ENCODE measurements at places on chromosomes 2 and 18.
A peak's percentile ranks its signal among the peaks of the same experiment; 100 is the strongest.

DNA sequence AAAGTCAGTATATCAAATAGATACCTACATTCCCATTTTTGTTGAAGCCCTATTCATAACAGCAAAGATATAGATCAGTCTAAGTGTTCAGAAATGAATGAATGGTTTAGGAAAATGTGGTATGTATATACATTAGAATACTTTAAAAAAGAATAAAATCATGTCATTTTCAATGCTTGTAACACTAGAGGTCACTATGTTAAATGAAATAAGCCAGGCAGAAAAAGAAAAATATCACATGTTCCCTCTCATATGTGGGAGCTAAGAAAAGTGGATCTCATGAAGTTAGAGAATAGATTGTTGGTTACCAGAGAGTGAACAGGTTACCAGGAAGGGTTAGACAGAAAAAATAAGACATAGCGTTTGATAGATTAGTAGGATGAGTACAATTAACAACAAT lies 1111.0 kb upstream of the SLC39A10 start:
- H3K27ac ChIP-seq, result no peak overlapping the region
- no peaks in the 10 kb centered on the region for H3K4me1 ChIP-seq
- DNase-seq, result no peak
- no peaks in the 10 kb centered on the region for H3K27me3 ChIP-seq
- no peaks in the 10 kb centered on the region for H3K36me3 ChIP-seq

- DNase-seq, result no peak
- peaks cover 9% of the 10 kb centered on the region for H3K4me1 ChIP-seq
- no peaks in the 10 kb centered on the region for H3K27me3 ChIP-seq
- H3K4me3 ChIP-seq, result no peak overlapping the region
- H3K36me3 ChIP-seq, result no peaks in the 10 kb centered on the region
Measured at GRCh38 chr18:25931126-25931525, 159.3 kb downstream of the SS18 start.

DNA sequence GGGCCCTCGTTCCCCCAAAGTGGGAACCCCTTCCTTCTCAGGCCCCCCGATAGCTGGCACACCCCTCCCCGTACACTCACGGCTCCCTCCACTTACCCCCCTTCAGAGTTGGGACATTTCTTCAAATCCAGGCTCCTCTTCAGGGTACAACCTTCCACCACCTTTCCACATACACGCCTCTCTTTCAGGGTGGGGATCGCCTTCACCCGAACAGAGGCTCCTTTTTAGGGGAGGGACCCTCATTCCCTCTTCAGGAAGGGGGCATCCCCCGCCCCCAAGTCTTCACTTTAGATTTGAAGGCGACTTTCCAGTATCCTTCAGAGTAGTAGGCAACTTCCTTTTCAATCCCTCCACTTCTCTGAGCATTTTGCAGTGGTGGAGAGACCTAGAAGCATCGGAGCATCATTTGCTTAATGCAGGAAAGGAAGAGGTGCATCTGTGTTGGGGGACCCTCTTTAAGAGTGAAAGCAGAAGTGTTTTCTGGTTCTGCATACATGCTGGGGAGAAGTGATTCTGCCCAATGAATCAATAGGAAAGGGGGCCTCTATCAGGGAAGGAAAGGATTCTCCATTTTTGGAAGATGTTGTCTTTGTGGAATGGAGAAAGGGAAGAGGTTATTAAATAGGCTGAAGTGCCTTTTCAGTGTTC lies 845 bp downstream of the EML4 start:
- no peak for DNase-seq
- H3K4me3 ChIP-seq, result peak overlapping the region; percentile 79
- no peaks in the 10 kb centered on the region for H3K27me3 ChIP-seq
- peaks cover 31% of the 10 kb centered on the region for H3K4me1 ChIP-seq

DNA sequence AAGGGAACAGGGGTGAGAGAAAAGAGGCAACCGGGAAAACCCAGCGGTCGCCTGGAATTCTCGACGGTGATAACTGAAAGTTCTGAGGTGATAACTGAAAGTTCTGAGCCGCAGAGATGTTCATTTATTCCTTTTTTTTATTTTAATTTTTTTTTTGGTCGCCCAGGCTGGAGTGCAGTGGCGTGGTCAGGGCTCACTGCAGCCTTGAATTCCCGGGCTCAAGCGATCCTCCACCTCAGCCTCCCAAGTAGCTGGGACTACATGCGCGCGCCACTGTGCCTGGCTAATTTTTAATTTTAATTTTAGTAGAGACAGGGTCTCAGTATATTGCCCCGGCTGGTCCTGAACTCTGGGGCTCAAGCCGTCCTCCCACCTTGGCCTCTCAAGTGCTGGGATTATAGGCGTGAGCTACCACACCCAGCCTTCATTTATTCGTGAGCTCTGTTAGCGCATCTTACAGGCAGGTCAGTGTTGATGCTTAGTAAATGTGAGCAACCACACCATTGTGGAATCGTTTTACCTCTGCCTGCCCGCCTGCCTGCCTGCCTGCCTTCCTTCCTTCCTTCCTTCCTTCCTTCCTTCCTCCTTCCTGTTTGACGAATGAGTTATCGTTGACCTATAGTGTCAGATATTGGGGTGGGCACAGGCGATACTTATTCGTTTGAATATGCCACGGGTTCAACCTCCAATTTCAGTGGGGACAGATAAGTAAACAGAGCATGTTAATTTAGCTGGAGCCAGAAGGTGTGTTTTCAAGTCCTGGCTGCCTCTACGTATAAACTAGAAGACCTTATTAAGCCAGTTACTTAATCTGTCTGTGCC lies 557 bp upstream of the E2F6 start:
- peak overlapping the region; percentile 97 for H3K27ac ChIP-seq
- DNase-seq, result no peak
- peak overlapping the region; percentile 50 for H3K4me3 ChIP-seq

DNA sequence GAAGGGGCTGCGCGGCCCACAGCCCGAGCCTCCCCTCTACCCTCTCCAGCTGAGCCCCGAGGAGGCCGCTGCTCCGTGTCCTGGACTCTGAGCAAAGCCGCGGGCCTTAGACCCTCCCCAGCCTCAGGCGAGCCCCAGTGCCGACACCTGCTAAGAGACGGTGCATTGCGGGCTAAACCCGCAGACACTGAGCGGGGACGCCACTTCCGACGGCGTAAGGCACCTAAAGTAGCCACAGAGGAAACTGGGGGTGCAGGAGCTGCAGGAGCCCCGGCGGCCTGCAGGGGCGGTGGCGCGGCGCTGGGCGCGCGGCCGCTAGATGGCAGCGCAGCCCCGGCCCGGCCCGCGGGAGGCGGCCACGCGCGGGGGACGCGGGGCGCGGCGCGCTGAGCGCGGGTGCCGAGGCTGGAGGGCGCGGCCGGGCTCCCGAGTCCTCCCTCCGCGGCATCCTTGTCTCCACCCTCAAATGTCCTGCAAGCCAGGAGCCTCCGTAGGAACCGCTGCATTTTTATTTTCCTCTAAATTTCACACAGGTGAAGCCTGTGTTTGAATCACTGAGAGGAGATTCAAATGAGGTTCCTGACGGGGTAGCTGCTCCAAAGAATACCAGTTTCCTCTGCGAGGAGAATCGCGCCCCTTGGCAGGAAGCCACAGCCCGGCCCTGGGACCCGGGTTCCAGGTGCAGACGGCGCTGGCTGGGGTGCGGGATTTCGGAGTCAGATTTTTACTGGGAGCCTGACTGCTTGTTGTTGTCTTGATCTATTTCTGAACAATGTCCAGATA lies 650.5 kb downstream of the GALR1 start:
- H3K4me3 ChIP-seq, result peak overlapping the region; percentile 11
- no peaks in the 10 kb centered on the region for H3K36me3 ChIP-seq
- H3K27me3 ChIP-seq, result no peaks in the 10 kb centered on the region
- H3K4me1 ChIP-seq, result no peaks in the 10 kb centered on the region
- DNase-seq, result no peak
- no peak overlapping the region for H3K27ac ChIP-seq

- DNase-seq, result no peak
- H3K4me3 ChIP-seq, result no peak overlapping the region
- H3K27ac ChIP-seq, result no peak overlapping the region
- no peaks in the 10 kb centered on the region for H3K27me3 ChIP-seq
Measured at GRCh38 chr2:134282629-134283400, 28.9 kb downstream of the MGAT5 start.

GRCh38 chr2:147468349-147468748 lies 376.5 kb upstream of the ACVR2A start:
- H3K36me3 ChIP-seq, result no peaks in the 10 kb centered on the region
- DNase-seq, result no peak
- H3K4me3 ChIP-seq, result no peak overlapping the region
- H3K27ac ChIP-seq, result no peak overlapping the region
- no peaks in the 10 kb centered on the region for H3K4me1 ChIP-seq
- H3K27me3 ChIP-seq, result no peaks in the 10 kb centered on the region

GRCh38 chr2:53353135-53354114 lies 414.2 kb upstream of the CHAC2 start:
- H3K36me3 ChIP-seq, result no peaks in the 10 kb centered on the region
- H3K4me1 ChIP-seq, result no peaks in the 10 kb centered on the region
- no peaks in the 10 kb centered on the region for H3K27me3 ChIP-seq
- no peak for DNase-seq
- no peak overlapping the region for H3K27ac ChIP-seq

DNA sequence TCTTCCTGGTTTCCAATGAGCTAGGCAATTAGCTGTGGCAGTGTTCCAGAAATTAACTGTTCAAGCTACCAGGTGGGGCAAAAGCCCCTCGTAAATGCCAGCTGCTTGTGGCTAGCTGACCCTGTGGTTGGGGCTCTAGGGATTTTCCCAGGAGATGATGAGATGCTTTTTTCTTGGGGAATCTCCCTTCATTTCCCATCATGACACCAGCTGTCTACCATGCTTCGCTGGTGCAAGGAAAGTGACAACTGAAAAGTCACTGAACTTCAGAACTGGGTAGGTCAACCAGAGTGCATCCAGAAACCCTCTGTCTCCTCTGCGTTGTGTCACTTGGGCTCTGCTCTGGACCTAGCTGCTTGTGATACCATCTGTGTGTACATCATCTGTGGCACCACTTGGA lies 386.5 kb upstream of the DCC start:
- no peaks in the 10 kb centered on the region for H3K27me3 ChIP-seq
- no peaks in the 10 kb centered on the region for H3K36me3 ChIP-seq
- H3K4me3 ChIP-seq, result no peak overlapping the region
- no peak for DNase-seq
- H3K4me1 ChIP-seq, result no peaks in the 10 kb centered on the region

DNA sequence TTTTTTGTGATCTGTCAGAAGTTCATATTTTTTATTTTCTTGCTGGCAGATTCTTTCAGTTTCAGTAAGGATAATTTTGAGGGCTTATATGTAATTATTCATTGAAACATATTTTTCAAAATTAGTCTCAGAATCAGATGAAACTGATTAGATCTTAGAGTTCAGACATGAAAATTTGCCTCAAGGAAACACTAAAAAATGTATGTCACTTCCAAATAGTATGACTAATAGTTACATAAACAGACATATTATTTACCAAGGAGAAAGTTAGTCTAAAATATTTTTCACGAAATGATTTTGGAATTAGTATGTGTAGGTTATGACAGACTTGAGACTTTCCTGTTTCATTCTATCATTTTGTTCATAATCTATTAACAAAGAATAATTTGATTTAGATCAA lies 628.6 kb downstream of the CCDC85A start:
- no peaks in the 10 kb centered on the region for H3K36me3 ChIP-seq
- DNase-seq, result no peak
- no peak overlapping the region for H3K4me3 ChIP-seq
- H3K27ac ChIP-seq, result no peak overlapping the region
- H3K27me3 ChIP-seq, result no peaks in the 10 kb centered on the region
- H3K4me1 ChIP-seq, result no peaks in the 10 kb centered on the region

- no peak overlapping the region for H3K4me3 ChIP-seq
- peaks cover 58% of the 10 kb centered on the region for H3K36me3 ChIP-seq
- peaks cover 22% of the 10 kb centered on the region for H3K4me1 ChIP-seq
Measured at GRCh38 chr2:70073493-70073892, 13.8 kb upstream of the PCBP1 start.

DNA sequence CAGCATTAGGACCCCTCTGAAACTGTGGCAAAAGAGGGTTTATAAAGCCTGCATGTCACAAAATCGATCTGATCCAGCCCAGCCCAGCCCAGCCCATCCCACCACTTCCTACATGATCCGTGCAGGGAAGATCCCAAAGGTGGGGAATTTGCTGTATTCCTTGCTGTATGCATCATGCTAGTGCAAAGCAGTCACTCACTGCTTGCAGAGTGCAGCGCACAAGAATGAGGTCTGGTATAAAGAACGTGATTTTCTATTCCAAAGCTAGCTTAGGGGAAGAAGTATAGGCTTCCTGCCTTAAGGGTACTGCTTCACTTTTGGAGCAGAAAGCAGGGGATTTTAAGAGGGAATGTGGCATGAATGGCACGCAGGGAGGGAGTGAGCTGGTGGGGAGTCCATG lies 18.9 kb upstream of the SERPINB11 start:
- no peaks in the 10 kb centered on the region for H3K36me3 ChIP-seq
- no peak overlapping the region for H3K4me3 ChIP-seq
- no peaks in the 10 kb centered on the region for H3K27me3 ChIP-seq
- H3K27ac ChIP-seq, result no peak overlapping the region
- H3K4me1 ChIP-seq, result no peaks in the 10 kb centered on the region

DNA sequence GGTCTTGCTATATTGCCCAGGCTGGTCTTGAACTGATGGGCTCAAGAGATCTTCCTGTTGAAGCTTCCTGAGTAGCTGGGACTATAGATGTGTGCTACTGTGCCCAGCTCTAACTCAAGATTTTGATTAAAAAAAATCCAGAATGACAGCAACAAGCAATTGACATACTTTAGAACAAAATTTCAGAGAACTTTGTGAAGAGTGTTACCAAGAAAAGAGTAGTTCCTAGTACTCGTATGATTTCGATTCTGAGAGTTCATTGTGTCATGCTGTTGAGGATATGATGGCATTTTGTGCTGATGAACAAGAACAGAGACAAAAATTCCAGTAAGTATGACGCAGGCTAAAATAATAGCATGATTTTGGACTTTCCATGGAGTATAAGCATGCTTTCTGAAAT lies 90.2 kb upstream of the TWSG1 start:
- H3K4me3 ChIP-seq, result no peak overlapping the region
- no peak overlapping the region for H3K27ac ChIP-seq
- H3K36me3 ChIP-seq, result no peaks in the 10 kb centered on the region
- no peak for DNase-seq

GRCh38 chr2:12479065-12479601 lies 237.6 kb upstream of the TRIB2 start:
- no peaks in the 10 kb centered on the region for H3K36me3 ChIP-seq
- no peak overlapping the region for H3K4me3 ChIP-seq
- no peak for DNase-seq

DNA sequence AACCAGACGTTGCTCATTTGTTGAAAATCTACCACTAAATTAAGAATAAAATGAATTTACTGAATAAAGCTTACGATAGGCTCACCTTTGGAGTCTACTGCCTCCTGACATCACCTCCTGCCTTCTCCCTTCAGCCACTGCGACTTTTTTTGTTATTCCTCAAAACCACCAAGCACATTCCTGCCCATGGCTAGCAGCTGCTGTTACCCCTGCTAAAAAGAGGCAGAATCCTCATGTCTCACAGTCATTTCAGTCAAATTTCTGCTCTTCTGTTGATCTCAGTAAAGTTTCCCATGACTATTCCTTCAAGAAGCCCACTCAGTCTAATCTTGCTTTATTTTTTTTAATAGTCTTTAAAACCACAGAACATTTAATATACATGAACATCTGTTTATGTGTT lies 40.8 kb upstream of the ANKRD62 start:
- H3K4me3 ChIP-seq, result no peak overlapping the region
- no peaks in the 10 kb centered on the region for H3K4me1 ChIP-seq
- no peaks in the 10 kb centered on the region for H3K36me3 ChIP-seq
- H3K27ac ChIP-seq, result no peak overlapping the region
- DNase-seq, result no peak

GRCh38 chr2:111019381-111019780 lies 101.3 kb upstream of the BCL2L11 start:
- no peak overlapping the region for H3K4me3 ChIP-seq
- H3K27me3 ChIP-seq, result no peaks in the 10 kb centered on the region
- no peak for DNase-seq

GRCh38 chr18:52950155-52950554 lies 610.2 kb downstream of the DCC start:
- H3K4me1 ChIP-seq, result no peaks in the 10 kb centered on the region
- no peaks in the 10 kb centered on the region for H3K27me3 ChIP-seq
- no peak for DNase-seq
- H3K4me3 ChIP-seq, result no peak overlapping the region
